ENCODE measurements at places on chromosomes 12 and 14. TPM values are rescaled to one million over a fixed set of nuclear protein-coding genes. Genes with fewer than 3 reads are reported as not detected.

SLC5A8 gene
- not detected for total RNA-seq

DNA sequence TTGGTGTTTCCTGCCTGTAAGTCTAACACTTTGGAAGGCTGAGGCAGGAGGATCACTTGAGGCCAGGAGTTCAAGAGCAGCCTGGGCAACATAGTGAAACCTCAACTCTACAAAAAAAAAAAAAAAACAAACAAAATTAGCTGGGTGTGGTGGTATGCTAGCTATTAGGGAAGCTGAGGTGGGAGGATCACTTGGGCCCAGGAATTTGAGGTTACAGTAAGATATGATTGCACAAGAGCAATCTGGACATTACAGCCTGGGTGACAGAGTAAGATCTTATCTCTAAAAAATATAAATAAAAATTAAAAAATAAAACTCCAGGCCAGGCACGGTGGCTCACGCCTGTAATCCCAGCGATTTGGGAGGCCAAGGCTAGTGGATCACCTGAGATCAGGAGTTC, 39.8 kb upstream of the CMKLR1 start:
- no peak for DNase-seq

DNA sequence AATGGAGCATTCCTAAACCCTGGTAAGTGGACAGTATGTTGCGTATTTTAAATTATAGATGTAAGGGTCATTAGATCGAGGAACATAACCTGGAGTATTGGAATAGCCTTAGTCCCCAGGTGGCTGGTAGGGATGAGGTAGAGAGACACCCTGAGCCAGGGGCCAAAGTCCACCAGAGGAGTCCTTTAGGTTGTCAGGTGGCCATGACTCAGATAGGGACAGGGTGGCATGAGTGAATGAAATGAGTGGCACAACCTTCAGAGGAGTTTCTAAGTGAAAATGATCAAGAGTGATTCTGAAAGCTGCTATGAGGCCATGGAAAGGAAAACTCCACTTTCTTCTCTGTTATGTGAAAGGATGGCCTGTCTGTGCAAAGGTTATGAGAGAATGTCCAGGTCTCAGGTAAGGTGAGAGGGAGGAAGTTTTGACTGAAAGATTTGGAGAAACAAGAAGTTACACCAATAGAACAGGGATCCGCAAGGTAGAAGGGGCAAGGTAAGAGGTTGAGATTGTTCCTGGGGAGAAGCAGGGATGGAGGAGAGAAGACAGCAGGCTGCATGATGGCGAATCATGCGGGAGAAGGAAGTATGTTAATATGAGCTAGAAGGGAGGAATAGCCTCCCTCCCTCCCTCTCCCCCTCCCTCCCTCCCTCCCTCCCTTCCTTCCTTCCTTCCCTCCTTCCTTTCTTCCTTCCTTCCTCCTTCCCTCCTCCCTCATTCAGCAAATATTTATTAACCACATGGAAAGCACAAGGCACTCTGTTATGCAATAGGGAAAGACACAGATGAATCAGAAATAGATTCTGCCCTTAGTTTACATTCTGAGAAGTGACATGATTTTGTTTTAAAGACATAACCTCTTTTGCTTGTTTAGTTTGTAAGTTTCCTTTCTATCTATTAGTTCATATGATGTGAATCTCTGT, 14.0 kb upstream of the RIPK3 start:
- no peak for DNase-seq

- peak; percentile 77 for DNase-seq
Observed at GRCh38 chr12:810671-811415, 58.5 kb downstream of the WNK1 start.

CLMN gene
- total RNA-seq: 2.6 TPM

GRCh38 chr12:131749618-131750315, 38.9 kb downstream of the SFSWAP start:
- DNase-seq: no peak

GRCh38 chr14:36738269-36738668, 76.6 kb downstream of the PAX9 start:
- DNase-seq: no peak

GRCh38 chr12:109598428-109598854, 24.8 kb downstream of the MVK start:
- DNase-seq: no peak

ISCU gene
- 105 TPM for total RNA-seq

- no peak for DNase-seq
Observed at GRCh38 chr14:56036353-56036752, 81.9 kb upstream of the PELI2 start.

GRCh38 chr12:64172143-64172970, 49.7 kb downstream of the KICS2 start:
- DNase-seq: peak; percentile 18

- no peak for DNase-seq
Observed at GRCh38 chr12:107122452-107122958, 29.2 kb upstream of the CRY1 start.

GRCh38 chr12:8108808-8109398, 14.5 kb upstream of the CLEC4A start:
- DNase-seq: peak; percentile 92

DNA sequence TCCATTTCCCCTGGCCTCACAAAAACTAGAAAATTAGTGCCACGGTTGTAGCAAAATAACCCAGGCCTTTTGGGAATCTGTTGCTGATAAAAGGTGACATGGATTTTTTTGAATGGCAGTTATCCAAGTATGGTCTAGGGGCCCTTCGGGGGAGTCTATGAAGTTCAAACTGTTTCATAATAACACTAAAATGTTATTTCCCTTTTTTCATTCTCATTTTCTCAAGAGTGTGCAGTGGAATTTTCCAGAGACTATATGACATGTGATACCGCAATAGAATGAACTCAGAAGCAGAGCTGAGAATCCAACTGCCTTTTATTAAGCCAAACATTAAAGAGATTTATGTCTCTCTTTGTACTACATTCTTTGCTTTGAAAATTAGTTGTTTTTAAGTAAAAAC, 26.9 kb downstream of the GSTZ1 start:
- DNase-seq: no peak

- DNase-seq: peak; percentile 91
Observed at GRCh38 chr14:67695394-67695949, at the start of gene RDH11. RDH11 (minus strand) TSS chr14:67695764; CDS start chr14:67695703, 61 bp downstream.

GUCY2C gene
- total RNA-seq: not detected

GRCh38 chr12:122001466-122002209, 20.0 kb upstream of the BCL7A start:
- no peak for DNase-seq

DNA sequence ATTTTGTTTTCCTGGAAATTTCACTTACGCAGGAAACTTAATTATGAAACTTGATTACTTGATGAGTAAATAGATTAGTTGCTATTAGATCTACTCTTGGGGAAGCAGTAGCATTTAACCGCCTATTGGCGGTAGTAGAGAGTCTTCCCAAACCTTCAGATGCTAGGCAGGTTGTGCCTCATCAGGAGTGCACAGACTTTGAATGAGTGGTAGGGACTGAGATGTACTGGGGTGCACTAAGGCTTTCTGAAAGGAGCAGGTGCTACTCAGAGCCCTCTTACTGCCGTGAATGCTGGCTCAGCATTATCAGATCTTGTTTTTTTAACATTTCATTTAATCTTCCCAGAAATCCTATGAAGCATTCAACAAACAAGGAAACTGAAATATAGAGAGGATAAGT, 7.7 kb downstream of the GATC start:
- peak; percentile 40 for DNase-seq

- DNase-seq: no peak
Observed at GRCh38 chr12:27330846-27331245, 1.8 kb upstream of the BMAL2 start.

SLC2A14 gene
- total RNA-seq: 8.8 TPM

- DNase-seq: peak; percentile 22
Observed at GRCh38 chr12:46455648-46456352, 83.2 kb upstream of the SLC38A2 start.

PMCH gene
- total RNA-seq: not detected

DNA sequence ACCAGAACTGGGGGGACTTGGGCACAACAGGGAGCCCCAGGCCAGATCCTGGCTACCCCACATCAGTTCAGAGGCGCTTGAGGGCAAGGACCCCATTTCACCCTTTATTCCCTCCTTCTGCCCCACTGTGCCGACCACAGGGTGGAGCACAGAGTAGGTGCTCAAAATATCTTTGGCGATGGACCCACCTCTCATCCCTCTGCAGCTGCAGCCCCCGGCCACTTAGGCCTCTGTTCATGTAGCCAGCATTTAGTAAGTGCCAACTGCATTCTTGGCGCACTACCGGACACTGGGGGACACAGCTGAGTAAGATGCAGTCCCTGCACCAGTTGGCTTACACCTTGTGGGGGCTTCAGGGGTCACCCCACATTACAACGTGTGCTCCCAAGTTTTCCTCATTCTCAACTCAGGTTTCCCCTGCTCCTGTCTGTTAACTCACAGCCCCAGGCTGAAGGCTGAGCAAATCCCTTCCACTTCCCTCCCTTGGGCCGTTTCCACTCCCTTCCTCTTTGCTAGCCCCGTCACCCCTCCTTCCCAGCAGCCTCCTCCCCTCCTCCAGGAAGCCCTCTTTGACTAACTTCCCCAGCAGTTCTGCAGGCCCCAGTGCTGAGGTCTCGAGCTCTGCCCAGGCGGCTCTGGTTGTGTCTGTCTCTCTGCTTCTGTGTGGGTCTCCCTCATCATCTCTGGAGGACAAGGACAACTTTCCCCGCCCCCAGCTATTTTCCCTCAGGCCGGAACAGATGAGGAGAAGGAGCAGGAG, 26.5 kb downstream of the KRT80 start:
- no peak for DNase-seq

DNA sequence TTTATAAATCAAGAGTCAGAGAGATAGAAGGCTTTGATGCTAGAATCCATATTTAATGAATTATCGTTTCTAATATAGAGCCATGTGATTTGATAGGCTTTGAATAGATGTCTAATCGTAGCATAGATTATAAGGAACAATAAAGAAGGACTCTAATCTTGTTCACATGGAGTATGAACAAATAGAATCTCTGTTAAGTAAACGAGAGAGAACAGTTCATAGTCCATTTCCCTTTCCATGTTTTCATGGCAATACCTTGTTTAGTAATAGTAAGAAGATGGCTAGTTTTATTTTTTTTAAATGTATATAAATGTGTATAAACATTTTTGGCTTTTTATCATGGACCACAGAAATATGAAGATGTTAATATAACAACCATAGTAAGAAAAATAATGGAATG, 32.3 kb upstream of the RAD51AP1 start:
- no peak for DNase-seq

TSPAN19 gene
- total RNA-seq: not detected

Measured in activated naive CD4-positive, alpha-beta T cell treated with anti-CD3 and anti-CD28 coated beads for 36 hours (primary cell).